ENCODE measurements at places on chromosomes 6 and 20. TPM values are rescaled to one million over a fixed set of nuclear protein-coding genes. Genes with fewer than 3 reads are reported as not detected.

OR2H1 gene
- polyA plus RNA-seq = not detected

RCAN2 gene
- 8.2 TPM for polyA plus RNA-seq

DNA sequence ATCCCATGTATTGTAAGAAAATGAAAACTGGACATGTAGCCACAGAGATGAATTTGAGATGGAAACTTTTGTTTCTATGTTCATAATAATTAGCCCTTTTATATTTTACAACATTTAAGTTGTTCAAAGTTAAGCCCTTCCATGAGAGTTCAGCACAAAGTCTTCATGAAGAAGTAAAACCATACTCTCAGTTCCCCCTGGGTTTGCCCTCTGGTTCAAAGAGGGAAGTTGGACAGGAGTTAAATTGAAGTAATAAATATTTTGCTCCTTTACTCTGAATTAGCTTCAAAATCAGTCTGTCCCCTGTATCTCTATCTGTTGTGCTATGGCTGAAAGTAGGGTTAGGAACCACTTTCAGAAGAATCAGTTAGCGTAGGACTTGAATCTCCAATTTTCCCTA, 31.1 kb downstream of the PHACTR2 start:
- DNase-seq = no peak

GRCh38 chr20:43386878-43387277, 70.8 kb upstream of the SRSF6 start:
- no peak for DNase-seq

DNA sequence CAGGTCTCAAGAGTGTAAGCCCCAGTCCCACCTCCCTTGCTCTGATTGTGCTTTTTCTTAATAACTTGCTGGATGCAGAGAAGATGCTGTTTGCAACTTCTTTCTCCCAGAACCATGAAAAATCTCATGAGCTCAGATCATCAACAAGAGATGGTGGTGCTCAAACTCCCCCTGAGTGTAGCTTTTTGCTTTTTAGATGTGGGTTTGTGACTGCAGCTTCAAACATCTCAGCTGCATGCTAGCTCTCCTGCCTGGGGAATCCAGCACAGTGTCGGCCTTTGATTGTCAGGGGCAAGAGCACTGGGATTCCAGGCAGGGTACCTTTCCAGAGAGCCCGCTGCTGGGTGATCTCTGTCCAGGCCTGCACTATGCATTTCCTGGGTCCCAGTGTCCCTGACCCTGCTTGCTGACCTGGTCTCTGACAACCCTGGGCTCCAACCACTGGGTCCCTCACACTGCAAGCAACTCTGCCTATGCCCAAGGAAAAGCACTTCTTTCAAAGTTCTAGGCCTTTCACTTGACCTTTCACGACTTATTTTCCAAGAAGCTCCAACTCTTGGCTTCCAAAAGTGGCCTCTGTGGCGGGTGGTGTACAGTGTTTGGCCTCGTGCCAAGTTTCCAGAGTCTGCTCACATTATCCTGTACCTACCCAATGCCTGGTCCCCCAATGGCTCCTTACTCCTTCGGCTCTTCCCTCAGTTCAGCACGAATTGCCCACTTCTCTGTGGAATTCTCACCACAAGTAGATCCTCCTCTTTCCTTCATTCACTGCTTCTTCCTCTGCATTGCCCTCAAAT, 69.7 kb upstream of the LY86 start:
- DNase-seq = no peak

DNA sequence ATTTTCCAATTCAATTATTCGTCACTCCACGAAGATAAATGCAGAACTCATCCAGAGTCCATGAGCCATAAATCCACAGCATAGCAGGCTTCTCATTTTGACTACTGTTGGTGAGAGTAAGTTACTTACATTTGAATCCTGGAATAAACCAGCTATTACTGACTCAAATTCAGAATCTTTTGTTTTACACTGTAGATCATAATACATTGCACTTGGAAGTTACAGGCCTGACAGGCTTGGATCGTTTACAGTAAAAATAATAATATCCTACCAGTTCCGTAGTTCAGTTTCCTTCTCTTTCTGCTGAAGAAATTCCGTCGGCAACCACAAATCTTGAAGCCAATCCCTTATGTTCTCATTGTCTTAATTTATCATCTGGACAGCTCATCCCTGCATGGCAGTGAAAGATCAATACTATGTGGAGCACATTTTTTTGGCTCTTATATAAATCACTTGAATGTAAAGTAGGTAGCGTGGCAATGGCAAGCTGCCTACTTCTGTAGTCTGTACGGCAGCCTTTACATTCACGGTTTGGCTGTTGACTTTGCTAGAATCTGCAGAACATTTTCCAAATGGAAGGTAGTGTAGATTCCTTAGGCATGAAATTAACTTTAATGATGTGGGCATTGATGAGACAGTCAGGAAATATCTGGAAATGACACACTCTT, 142.9 kb downstream of the WDR27 start:
- DNase-seq = no peak

DNA sequence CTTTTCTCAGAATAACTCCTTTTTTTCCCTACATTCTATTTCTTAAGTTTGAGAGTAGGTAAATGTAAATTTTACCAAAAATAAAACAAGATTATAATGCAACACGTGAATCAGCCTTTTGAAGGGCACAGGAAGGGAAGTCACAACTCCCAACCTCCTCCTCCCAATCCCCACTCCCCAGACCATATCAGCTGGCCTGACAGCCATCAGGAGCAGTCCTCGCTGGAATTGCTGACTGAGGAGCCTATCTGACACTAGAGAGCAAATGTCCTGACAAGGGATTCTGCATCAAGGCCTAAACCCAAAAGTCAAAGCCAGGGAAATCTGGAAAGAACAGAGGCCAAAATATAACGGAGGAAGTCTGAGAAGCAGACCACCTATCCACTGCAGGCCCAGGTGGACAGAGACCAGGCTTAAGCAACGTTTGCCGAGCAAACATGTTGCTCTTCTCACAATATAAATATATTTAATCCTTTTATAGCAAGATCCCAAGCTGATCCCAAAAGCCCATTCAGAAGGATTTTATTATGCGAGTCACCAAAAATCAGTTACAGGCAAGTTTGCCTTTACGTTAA, 2.5 kb downstream of the RRAGD start:
- DNase-seq = no peak

- DNase-seq = no peak
Measured at GRCh38 chr20:38825901-38826625, 20.6 kb downstream of the PPP1R16B start.

DNA sequence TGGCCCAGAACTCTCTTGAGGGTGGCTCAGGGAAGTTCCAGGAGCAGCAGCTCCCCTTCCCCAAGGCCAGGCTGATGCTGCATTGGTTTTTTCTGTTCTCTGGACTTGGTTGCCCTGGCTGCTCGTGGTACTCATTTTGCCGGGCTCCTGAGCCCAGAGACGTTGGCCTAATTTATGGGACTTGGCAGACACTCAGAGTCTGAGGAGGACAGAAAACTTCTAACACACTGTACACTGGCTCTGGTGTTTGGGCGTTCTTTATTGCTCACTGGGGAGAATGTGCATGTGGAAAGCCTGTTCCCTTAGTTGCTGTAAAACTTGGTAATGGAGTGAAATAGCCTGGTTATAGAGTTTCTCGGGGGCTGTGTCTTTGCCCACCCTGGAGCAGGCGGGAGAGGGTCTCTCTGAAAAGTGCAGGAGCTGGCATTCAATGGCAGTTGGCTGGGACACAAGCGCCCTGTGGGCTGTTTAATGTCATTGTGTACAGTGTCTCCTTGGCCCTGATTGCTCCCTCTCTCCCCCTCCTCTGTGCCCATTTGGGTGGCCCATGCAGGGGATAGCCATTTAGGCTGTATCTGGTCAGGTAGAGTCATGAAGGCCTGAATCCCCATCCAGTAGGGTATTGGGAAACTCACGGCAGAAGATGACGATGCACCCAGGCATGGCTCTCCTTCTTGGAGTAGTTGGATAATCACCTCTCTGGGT, 109.3 kb downstream of the CDC5L start:
- no peak for DNase-seq

DNA sequence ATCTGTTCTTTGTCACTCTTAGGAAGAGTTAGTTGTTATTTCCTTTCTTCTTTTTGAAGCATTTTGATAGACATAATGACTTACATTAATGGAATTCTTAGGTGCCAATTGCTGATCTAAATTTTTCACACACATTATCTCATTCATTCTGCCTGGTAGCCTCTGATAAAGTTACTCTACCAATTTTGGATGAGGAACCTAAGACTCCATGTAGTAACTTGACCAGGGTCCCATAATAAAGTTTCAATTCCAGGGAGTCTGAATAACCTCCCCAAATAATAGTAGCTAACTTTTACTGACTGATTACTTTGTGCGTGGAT, 73.2 kb upstream of the CITED2 start:
- no peak for DNase-seq

DNA sequence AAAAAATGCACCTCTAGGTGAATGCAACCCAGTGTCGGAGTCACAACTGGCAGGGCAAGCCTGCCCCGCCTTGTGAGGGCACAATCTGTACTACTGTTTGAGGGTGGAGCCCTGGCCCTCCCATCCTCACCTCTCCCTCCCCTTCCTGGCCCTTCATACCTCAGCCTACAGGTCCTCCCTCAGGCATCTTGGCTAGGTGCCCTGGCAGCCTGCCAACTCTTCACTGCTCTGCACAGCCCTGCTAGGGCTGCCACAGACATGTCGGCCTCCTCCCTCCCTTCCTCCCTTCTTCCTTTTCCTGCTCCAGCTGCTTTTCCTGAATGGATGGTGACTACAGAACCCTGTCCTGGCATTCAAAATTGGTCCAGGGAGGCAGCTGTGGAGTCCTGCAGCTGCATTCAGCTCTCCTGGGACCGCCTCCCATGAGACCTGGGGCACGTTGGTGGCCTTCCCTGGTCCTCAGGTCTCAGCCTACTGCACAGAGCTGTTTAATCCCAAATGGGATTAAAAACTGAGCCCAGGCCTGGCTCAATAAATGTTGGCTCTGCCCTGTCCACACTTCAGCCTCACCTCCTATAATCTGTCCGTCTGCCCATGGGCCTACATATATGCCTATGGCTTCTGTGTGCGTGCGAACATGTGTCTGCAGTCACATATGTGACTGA, 52.7 kb downstream of the CDH22 start:
- DNase-seq = peak; percentile 12

GRCh38 chr6:4388675-4389074, 253.3 kb upstream of the ECI2 start:
- DNase-seq = no peak

Data from muscle of arm (tissue), 14 donors.